ENCODE measurements at places on chromosomes 1 and 21. TPM values are rescaled to one million over a fixed set of nuclear protein-coding genes. Genes with fewer than 3 reads are reported as not detected.

The SELENOF gene
- 163 TPM for total RNA-seq

GRCh38 chr1:175814885-175815284, 71.5 kb upstream of the TNR start:
- no peak overlapping the region for H3K4me3 ChIP-seq
- no peaks in the 10 kb centered on the region for H3K27me3 ChIP-seq
- no peak for DNase-seq

- H3K27me3 ChIP-seq: peaks cover 77% of the 10 kb centered on the region
- peak within 1 kb of the TSS; percentile 82 for H3K4me3 ChIP-seq
- no peaks in the 10 kb centered on the region for H3K36me3 ChIP-seq
These were observed at the start of gene ABCG1 for GRCh38 chr21:42218836-42219605. Gene ABCG1 (plus strand): TSS chr21:42219140. CDS start chr21:42219263, 123 bp downstream.

DNA sequence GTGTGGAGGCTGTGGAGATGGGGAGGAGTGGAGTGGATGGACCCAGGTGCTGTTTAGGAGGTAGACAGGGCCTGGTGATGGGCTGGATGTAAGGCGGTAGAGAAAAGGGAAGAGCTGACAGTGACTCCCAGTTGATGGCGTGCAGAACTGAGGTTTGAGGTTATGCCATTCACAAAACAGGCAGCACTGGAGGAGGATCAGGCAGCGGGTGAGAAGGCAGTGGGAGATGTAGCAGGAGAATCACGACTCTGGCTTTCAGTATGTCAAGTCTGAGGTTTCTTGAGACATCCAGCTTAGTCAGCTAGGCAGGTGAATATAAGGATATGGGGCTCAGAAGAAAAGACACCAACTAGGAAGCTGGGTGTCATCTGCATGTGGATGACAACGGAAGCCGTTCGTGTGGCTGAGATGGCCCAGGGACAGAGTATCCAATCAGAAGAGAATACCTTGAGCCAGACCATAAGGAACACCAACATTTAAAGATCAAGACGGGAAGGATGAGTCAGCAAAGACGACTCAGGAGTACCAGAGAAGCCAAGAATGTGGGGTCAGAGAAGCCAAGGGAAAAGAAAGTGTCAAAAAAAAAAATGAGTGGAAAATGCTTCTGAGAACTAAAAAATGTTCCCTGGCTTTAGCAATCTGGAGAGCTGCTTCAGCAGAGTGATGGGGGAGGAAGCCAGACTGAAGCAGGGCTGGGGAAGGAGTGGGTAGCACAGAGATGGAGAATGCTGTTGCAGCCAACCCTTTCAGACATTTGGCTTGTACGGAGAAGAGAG, 15.2 kb downstream of the LRRN2 start:
- H3K4me1 ChIP-seq: peaks cover 5% of the 10 kb centered on the region
- H3K36me3 ChIP-seq: no peaks in the 10 kb centered on the region
- H3K4me3 ChIP-seq: no peak overlapping the region
- no peak for DNase-seq
- no peak overlapping the region for H3K27ac ChIP-seq

DNA sequence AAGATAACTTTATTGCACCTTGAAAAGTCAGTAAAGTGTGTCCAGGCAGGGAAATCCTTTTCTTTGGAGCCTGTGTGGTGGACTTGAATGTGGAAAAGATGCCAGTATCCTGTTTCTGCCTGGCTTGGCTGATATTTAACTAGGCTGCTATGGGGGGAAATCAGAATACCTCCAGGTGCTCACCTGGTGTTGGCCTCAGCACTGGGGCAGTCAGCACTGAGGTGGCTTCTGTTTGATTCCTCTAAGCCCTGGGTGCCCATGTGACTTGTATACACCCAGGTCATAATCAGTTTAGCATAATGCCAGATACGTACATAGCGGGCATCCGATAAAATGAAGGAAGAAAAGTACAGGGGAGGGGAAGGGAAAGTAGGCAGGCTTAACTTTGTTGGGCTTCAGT, 7.2 kb downstream of the PHGDH start:
- H3K27me3 ChIP-seq: no peaks in the 10 kb centered on the region
- H3K4me1 ChIP-seq: peaks cover 7% of the 10 kb centered on the region
- H3K36me3 ChIP-seq: peaks cover 42% of the 10 kb centered on the region
- H3K27ac ChIP-seq: no peak overlapping the region
- no peak overlapping the region for H3K4me3 ChIP-seq

The ATP6V1G3 gene
- 1.5 TPM for total RNA-seq

GRCh38 chr21:19508844-19509243, 1105.3 kb upstream of the TMPRSS15 start:
- no peaks in the 10 kb centered on the region for H3K4me1 ChIP-seq
- no peak overlapping the region for H3K27ac ChIP-seq

DNA sequence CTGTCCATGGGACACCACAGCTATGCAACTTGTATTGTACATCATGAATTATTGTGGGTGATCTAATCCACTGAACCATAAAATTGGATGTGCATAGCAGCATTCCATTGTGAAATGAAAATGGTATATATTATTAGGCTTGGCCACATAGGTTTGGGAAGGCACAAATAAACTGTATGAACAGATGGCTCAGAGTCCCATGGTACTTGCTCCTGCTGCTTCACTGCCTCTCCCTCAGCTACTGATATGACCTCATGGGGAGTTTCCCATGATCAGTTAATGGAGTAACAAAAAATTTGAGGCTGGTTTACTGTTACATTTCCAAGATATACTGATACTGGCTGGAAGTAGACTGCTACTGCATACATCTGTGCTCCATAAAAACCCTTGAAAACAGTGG, 152.7 kb upstream of the NEGR1 start:
- DNase-seq: no peak
- H3K4me3 ChIP-seq: no peak overlapping the region
- H3K4me1 ChIP-seq: no peaks in the 10 kb centered on the region
- no peaks in the 10 kb centered on the region for H3K36me3 ChIP-seq
- no peak overlapping the region for H3K27ac ChIP-seq

DNA sequence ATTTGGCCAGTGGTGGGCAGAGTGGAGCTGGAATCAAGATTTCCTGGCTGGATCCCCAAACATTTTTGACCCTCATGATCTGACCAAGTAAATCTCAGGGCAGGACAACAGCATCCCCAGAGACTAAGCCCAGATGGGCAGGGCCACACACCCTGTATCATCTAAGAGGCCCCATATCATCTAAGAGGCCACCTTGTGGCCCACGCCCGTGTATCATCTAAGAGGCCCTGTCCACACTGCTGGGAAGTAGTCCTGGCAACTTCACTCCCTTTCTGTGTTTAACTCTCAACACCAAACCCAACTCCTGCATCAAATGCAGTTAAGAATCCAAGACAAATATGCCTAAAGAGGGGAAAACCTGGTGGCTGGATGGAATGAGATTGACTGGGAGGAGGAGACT, 81.6 kb upstream of the SSX2IP start:
- no peaks in the 10 kb centered on the region for H3K4me1 ChIP-seq
- H3K4me3 ChIP-seq: no peak overlapping the region
- H3K36me3 ChIP-seq: no peaks in the 10 kb centered on the region
- no peak for DNase-seq

DNA sequence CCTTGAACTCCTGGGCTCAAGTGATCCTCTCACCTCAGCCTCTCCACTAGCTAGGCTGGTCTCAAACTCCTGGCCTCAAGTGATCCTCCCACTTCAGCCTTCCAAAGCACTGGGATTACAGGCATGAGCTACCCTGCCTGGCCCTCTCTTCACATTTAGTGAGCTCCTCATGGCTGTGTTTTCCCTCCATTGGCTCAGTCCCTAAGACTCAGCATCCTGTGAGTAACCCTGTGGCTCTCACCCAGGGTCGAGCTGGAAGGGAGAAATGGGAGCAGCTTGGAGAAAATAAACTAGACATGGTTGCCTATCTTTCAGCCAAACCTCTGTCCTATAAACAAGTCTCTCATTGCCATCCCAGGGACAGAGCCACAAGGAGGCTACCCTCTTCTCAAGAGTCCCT, 17.5 kb downstream of the NCF2 start:
- no peak for DNase-seq
- H3K36me3 ChIP-seq: no peaks in the 10 kb centered on the region
- no peak overlapping the region for H3K27ac ChIP-seq
- H3K27me3 ChIP-seq: no peaks in the 10 kb centered on the region
- H3K4me3 ChIP-seq: no peak overlapping the region

The IL12RB2 gene
- 0.14 TPM for total RNA-seq

The RHBG gene
- 3.8 TPM for total RNA-seq

DNA sequence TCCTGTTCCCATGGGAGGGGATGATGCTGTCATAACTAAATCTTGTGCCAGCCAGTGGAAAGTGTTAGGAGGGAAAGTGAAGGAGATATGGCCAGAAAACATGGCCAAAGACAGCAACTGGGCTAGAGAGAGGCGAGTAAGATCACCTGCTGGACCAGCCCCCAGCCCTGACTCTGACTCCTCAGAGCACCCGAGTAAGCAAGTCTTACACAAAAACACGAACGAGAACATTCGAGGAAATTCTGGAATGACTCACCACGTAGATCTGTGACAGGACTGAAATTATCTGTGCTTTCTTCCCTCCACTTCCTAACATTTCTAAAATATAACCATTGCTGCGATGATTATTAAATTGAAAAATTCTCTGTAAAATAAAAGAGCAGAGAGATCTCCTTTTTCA, 9.2 kb downstream of the ZNF496 start:
- no peak overlapping the region for H3K27ac ChIP-seq
- no peak for DNase-seq
- no peaks in the 10 kb centered on the region for H3K4me1 ChIP-seq
- peaks cover 90% of the 10 kb centered on the region for H3K36me3 ChIP-seq

- H3K27me3 ChIP-seq: no peaks in the 10 kb centered on the region
- H3K4me1 ChIP-seq: no peaks in the 10 kb centered on the region
- peak; percentile 41 for DNase-seq
- H3K27ac ChIP-seq: no peak overlapping the region
- no peaks in the 10 kb centered on the region for H3K36me3 ChIP-seq
These were observed 18.7 kb downstream of the COL6A1 start for GRCh38 chr21:46000182-46000730.

- H3K27ac ChIP-seq: no peak overlapping the region
- no peaks in the 10 kb centered on the region for H3K4me1 ChIP-seq
- H3K36me3 ChIP-seq: no peaks in the 10 kb centered on the region
- H3K4me3 ChIP-seq: no peak overlapping the region
- DNase-seq: no peak
- H3K27me3 ChIP-seq: no peaks in the 10 kb centered on the region
These were observed 546.4 kb downstream of the OMA1 start for GRCh38 chr1:58000116-58000515.

DNA sequence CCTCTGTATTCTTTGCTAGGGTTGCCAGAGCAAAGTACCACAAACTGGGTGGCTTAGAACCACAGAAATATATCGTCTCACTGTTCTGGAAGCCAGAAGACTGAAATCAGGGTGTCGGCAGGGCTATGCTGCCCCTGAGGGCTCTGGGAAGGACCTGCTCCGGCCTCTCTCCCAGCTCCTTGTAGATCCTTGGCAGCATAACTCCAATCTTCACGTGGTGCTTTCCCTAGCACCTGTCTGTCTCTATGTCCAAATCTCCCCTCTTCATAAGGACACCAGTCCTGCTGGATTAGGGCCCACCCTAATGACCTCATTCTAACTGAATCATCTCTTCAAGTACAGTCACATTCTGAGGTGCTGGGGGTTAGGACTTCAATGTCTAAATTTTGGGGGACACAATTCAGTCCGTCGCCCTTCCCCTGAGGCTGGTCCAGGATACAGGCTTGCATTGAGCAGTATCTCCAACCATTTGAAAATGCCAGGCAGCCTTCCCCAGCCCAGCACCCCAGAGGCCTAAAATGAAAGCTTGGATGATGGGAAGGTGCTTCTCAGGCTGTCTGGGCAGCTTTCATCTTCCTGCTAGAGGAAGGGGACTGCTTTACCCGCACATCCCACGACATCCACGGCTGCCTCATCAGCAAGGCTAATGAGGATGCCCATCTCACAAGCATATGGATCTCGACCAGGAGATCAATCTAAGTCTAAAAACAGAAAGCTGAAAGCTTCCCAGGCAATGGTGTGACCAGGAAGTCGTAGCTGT, 24.7 kb downstream of the TRIM67 start:
- no peaks in the 10 kb centered on the region for H3K36me3 ChIP-seq
- H3K27ac ChIP-seq: no peak overlapping the region
- peaks cover 16% of the 10 kb centered on the region for H3K4me1 ChIP-seq

- no peaks in the 10 kb centered on the region for H3K4me1 ChIP-seq
- no peak overlapping the region for H3K4me3 ChIP-seq
- DNase-seq: no peak
- no peaks in the 10 kb centered on the region for H3K36me3 ChIP-seq
- H3K27ac ChIP-seq: no peak overlapping the region
- H3K27me3 ChIP-seq: no peaks in the 10 kb centered on the region
These were observed 72.2 kb downstream of the NME7 start for GRCh38 chr1:169295425-169295824.

DNA sequence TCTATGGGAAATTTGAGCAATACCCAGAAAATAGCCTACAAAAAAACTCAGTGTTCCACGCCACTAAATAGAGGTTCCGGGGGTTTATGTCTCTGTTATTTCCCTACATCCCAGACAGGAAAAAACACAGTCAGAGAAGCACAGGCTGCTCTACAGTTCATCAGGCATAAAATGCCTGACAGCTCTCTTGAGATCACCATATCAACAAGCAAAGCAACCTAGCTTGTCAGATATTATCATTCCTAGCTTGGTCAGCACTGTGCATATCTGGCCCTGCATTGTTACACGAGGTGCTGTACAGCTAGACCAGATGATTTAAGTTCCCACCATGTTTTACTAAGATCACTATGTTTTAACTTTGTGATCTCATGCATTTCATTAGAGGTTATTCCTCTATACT, 172.6 kb downstream of the PTPRC start:
- no peaks in the 10 kb centered on the region for H3K36me3 ChIP-seq
- no peak overlapping the region for H3K27ac ChIP-seq
- DNase-seq: no peak
- H3K4me1 ChIP-seq: no peaks in the 10 kb centered on the region
- no peak overlapping the region for H3K4me3 ChIP-seq
- no peaks in the 10 kb centered on the region for H3K27me3 ChIP-seq

All from endodermal cell (in vitro differentiated cells).